ENCODE measurements at places on chromosomes 1 and 21.

- no peak for DNase-seq
These were observed 8.9 kb upstream of the ZRANB2 start for GRCh38 chr1:71089536-71090270.

DNA sequence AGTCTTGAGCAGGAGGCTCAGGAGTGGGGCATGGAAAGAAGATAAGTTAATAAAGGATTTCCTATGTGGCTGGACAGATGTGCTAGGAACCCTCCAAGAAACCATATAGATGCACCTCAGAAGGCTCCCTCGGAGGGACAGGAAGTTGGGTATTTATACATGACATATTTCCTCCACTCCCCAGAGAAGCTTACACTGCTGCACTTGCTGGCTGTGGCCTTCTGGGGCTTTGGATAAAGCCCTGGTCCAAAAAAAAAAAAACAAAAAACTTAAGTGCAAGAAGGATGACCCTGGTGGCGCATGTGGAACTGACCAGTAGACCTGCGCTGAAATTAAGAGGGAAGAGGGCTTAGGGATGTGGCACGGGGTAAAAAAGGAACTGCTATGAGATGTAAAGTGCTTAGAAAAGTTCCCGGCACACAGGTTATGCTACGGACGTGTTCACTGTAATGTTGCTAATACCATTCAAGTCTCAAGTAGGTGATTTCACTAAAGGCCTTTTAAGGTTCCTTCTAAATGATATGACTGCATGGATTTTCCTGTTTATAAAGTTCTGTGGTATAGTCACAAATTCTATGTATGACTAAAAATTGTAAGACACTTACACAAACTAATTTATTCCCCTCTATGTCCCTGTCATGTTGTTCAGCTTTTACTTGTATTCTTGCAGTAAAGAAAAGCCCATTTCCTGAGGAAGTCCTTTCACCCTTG, 253.6 kb downstream of the HMCN1 start:
- DNase-seq: peak; percentile 10

DNA sequence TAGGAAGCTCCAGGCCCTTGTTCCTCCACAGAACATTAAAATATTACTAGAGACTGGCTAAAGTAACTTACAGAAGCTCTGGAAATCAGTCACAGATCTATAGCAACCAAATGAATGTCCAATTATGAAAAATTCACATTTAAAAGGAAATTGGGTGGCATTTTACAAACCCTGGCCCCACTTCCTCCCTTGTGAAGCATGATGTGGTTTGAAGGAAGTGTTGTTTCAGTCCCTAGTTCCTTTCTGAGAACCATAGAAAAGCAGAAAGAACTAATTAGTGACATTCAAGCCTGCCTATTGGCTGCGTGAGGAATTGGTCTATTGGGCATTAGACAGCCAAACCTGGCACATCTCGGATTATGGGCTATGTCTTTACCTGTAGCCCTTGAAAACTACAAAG, 649.7 kb upstream of the NEGR1 start:
- peak; percentile 40 for DNase-seq

- no peak for DNase-seq
These were observed 137.4 kb downstream of the FGGY start for GRCh38 chr1:59434336-59434735.

- DNase-seq: no peak
These were observed 54.0 kb upstream of the PALMD start for GRCh38 chr1:99591886-99592285.

- peak; percentile 88 for DNase-seq
These were observed 56.8 kb upstream of the PRDX6 start for GRCh38 chr1:173420330-173420806.

GRCh38 chr1:21659099-21659923, 9.8 kb downstream of the RAP1GAP start:
- peak; percentile 71 for DNase-seq

DNA sequence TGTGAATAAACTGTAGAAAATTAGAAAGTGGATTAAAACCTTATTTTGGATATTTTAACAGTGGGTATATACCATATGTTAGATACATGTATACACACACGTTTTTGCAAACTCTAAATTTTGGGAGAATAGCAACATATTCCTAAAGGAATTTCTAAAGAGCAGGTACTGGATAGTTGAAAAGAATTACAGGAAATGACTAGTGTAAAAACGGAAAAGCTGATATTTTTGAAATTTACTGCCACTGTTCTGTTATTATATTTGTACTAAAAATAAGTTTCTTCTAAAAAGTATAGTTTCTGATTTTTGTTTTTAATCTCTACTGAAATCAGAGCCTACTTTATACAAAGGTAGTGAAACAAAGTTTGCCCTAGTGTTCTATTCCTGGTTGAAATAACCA, 114.1 kb downstream of the HS2ST1 start:
- no peak for DNase-seq

GRCh38 chr1:4328402-4329071, 325.9 kb upstream of the AJAP1 start:
- DNase-seq: no peak

- DNase-seq: no peak
These were observed 207.6 kb upstream of the USP25 start for GRCh38 chr21:15522148-15522547.

DNA sequence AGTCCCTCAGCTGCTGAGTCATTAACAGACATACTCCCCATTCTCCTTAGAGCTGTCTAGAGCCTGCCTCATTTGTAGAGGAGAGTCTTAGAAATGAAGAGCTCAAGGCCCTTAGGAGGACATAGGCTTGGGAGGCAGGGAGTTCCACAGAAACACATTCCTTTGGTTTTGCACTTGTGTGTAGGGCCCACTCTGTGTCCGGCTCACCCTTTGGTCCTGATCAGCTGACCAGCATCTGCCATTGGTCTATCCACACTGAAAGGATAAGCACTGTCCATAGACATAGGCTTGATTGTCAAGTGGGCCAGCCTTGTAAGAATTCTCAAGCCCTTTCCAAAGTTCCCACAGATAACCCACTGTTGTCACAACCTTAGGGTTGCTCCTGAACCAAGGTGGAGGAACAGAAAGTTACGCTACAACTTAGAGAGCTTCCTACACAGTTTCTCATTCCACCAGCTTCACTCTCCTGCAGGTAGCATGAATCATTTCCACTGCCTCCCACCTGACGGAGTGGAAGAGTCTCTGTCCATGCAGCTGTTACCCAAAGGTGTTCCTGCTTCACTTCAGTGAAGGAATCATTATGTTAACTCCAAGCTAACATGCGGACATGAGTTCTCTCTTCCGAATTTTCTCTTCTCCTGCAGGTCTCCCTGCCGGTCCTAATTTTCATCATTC, 96.1 kb downstream of the TNFSF18 start:
- DNase-seq: no peak

DNA sequence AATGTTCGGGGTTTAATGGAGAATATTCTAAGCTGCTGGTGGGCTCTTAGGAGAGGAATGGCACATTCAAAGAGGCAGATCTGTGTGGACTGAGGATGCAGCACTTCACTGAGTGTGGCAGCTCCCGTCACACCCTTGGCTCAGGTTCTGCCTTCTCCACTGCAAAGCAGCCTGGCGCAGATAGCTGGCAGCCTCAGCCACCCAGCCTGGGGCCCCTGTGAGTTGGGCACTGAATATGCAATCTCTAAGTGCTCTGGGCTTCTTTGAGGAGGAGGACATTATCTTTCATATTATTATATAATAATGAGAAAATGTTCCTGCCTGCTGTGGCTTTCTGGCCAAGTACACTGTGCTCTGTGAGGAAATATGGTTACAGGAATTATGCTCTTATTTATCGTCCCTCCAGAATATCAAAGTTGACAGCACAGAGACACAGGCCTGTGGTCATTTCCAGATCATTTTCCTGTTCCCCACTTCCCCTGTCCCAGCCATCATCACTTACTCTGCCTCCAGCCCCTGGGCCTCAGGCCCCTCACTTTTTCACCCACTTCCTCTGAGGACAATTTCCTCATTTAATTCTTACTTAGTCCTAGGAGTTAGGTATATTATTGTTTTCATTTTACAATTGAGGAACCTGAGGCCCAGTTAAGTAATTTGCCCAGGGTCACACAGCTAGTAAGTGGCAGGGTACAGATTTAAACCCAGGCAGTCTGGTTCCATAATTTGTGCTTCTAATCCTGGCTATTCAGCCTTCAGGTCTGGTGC, 53.6 kb downstream of the MAB21L3 start:
- DNase-seq: peak; percentile 25

DNA sequence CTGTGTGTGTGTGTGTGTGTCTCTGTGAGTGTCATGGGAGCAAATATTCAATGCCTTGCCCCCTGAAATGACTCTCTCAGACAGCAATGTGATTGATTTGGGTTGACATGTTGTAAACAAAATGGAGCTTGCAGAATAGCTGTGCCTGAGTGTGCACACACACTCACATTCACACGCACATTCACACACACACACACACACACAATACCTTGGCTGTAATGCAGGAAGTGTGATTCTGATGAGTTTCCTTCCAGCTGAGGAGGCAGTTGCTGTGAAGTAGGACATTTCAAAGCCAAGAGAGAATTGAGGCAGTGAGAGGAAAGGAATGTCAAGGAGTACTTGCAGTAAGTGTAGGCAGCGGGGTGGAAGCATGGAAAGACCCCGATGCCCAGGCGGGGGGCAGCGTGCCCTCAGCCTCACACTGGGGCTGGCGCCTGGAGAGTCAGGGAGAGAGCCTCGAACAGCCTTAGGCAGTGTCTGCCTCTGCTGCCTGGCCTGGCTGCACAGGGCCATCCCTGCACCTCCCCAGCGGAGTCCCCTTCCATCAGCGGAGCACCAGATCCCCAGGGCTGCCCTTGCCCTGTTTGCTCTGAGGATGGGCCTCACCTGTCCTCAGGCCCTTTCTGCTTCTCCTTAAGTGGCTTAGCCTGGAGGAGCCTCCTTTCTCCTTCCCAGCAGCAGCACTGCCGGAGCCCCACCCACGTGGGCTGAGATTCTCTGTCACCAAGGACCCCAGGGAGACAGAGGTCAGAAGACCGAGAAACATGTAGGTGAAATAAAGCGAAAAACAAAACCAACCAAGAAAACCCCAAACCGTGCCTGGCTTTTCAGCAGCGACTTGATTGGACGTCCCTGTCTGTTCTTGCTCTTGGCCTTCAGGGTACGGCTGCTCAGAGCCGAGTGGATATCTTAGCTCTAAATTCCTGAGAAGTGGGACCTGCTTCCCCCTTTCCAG, 9.2 kb downstream of the VASH2 start:
- DNase-seq: no peak

- no peak for DNase-seq
These were observed 1.9 kb upstream of the GBP4 start for GRCh38 chr1:89200663-89201062.

- DNase-seq: no peak
These were observed 5.7 kb downstream of the UBASH3A start for GRCh38 chr21:42409366-42409765.

GRCh38 chr1:50156241-50157010, 47.7 kb downstream of the ELAVL4 start:
- DNase-seq: no peak

GRCh38 chr1:118116401-118116800, 68.6 kb downstream of the SPAG17 start:
- no peak for DNase-seq

DNA sequence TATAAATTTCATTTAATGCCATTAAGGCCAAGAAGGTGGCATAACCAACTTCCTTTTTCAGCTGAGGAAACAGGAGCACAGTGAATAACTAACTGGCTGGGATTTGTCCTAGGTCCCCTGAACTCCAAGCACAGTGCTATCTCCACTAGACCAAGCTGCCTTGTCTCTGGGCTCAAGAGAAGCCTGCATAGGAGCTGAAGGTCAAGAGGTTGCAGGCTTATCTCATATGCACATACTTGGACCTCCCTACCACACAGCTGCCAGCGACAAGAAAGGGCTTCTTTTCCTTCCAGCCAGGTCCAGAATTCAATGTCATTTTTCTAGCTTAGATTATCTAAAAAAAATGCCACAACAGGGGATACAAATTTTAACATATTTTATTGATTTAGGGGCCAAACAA, 27.1 kb downstream of the AK2 start:
- DNase-seq: no peak

DNA sequence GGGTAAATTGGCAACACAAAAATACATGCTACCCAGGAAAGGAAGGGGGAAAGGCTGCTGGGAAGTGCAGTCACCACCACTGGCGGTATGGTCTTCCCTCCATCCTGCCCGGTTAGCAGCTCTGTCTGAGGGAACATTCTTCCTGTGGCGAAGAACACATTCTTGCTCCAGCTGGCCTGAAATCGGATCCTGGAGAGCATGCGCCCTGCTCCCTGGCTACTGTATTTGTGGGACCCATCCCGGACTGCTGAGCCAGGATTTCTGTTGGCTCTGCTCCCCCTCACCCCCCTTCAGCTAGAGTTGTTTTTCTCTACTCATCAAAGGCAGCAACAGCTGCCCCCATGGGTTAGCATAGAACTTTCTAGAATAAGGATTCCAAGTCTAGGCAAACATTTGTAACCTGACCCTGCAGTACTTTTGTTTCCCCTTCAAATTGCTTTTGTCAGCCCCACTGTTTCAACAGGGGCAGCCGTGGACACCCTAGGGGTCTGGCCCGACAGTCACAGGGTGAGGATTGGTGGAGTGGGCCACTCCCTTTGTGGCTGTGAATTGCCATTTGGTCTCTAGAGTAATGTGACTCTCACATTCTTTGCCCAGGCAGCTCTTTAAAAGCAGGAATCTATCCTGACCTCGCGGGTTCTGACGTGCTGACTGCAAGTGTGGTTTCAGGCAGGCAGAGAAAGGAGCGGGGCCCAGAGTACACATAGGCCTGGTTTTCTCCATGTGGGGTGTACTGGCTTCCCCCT, 157.7 kb downstream of the TOMM20 start:
- peak; percentile 57 for DNase-seq

- peak; percentile 56 for DNase-seq
These were observed 138.2 kb downstream of the COL24A1 start for GRCh38 chr1:86018283-86018923.

- peak; percentile 44 for DNase-seq
These were observed 909 bp upstream of the PAXBP1 start for GRCh38 chr21:32772281-32773047.

- DNase-seq: no peak
These were observed 142.6 kb downstream of the PEX14 start for GRCh38 chr1:10617318-10617717.

- no peak for DNase-seq
These were observed 59.2 kb upstream of the SSX2IP start for GRCh38 chr1:84749427-84749826.

DNA sequence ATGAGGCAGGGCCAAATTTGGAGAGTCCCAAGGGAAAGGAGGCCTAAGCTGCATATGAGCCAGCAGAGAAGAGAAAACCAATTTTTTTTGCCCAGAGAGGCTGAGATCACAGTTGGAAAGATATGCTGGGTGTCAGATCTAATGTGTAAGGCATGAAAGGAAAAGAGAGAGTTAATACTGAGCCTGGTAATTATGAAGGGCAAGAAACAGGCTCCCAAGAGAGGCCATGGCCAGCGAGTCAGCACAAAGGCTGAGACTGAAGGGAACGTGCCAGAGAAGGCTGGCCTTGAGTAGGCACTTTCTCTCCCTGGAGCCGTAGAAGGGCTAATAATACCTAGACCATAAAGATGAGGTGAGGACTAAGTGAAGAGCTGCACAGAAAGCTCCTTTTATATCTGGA, 31.8 kb upstream of the BEND5 start:
- no peak for DNase-seq

DNA sequence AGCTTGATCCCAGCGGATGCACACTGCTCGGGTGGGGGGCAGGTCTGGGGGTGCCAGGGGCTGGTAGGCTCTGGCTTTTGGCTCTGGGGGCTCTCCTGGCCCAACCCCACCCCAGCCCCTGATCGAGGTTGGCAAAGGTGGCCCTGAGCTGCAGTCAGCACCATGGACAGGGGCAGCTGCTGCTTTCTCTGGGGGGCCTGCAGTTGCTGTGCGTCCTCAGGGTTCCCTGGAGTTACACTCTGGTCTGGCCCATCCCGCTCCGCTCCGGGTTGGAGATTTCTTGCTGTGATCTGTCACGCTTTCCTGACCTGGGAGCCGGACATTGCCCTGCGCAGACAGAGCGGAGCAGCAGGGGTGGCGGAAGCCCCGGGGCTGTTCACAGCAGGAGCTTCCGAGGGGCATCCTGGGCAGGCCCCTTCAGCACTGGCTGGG, 8.0 kb upstream of the PLCH2 start:
- peak; percentile 9 for DNase-seq

All from Kasumi-1 (cell line).